ENCODE measurements at places on chromosomes 12 and 14. TPM values are rescaled to one million over a fixed set of nuclear protein-coding genes. Genes with fewer than 3 reads are reported as not detected.

- no peak for DNase-seq
These were observed 100.5 kb downstream of the TSPAN8 start for GRCh38 chr12:71057330-71057729.

DNA sequence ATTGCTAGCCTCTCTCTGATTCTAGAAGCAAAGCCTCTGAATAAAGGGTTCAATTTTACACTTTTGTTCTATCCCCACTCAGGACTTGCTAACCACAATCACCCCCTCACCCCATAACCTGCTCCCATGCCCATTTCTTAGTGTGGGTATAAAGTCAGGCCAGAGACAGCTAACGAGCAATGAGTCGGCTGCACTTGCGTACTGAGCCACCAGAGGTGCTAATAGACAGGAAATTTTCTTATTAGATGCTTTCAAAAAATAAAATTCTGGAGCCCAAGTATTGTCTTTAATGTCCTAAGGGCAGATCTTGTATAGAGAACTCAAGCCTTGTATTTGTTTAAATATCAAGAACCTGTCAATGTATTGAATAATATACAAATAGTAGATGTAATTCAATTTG lies 256.9 kb downstream of the SYT1 start:
- DNase-seq, result no peak

DNA sequence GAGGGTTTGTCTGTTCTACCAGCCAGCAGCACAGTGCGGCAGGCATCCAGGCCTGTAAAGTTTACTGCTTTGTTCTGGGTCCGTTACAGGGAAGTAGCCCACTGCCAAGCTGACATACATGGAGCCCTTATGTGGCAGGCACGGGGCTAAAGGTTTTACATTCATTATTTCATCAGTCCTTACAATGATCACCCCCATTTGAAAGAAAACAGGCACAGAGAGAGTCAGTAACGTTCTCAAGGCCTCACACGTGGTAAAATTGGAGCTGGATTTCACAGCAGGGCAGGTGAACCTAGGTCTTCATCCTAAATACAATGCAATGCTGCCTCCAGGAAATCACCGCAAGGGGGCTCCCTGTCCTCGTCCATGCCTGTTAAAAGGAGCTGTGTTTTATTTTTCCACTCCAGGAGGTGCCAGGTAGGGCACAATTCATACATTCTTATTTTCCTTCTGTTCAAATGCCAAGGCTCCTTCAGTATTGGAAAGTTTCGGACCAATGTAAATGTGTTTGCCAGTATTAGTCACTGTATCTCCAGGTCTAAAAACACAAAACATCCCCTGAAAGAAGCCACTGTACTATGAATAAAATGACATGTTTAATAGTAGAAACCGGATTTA lies 172.2 kb upstream of the GZMB start:
- no peak for DNase-seq

SLCO1A2 gene
- not detected for total RNA-seq

TMEM19 gene
- 19.6 TPM for total RNA-seq

FLRT2 gene
- 22.8 TPM for total RNA-seq

- no peak for DNase-seq
These were observed 78.5 kb downstream of the NOC4L start for GRCh38 chr12:132222808-132223173.

DNA sequence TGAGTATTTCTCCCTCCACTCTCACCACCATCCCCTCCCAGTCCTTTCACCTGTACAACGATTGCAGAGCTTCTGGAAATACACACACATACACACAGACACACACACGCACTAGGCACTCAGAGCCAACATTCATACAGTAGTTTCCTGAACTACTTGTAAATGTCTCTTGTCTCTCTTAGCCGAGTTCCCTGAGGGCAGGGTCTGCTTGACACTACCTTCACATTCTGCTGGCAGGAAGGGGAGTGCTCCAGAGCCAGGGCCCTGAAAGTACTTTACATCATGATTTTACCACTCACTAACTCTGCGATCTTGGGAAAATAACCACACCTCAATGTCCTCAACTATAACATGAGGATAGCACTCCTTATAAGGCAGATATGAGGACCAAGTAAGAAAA lies 82.7 kb downstream of the GAS2L3 start:
- no peak for DNase-seq

GRCh38 chr14:33461036-33461435 lies 489.8 kb downstream of the EGLN3 start:
- DNase-seq, result no peak

DNA sequence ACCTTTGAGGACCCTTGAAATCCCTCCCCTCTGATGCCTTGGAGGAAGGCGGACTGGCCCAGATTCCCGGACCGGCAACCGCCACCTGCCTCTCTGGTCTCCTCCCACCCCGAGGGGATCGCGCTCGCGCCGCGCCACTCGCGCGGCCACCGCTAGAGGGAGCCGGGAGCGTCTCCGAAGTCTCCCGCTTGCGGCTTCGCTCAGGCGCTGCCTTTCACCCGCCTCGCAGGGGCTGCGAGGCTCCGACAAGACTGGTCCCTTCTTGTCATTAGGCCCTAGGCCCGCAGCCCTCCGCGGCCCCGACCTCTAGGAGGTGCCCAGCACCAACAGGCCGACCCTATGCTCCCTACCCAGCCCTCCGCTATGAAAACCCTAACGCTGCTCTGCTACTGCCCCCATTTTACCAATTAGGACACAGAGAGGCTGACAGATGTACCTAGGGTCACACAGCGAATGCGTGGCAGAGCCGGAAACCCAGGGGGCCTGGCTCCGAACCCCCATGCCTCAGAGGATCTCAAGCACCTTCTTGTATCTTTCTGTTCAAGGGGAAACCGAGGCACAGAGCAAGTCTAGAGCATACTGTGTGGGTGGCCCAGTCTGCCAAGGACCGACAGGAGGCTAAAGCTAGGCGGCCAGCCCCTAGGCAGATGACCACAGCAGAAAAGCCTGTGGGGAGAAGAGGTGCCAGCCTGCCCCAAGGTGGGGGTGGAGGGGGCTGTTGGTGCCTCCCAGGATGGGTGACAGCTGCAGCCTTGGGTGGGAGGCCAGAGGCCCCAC lies 21.4 kb upstream of the VSX2 start:
- no peak for DNase-seq

GRCh38 chr12:56775638-56776037 lies 12.5 kb downstream of the HSD17B6 start:
- no peak for DNase-seq

KRT1 gene
- 886 TPM for total RNA-seq

CRIP2 gene
- 126 TPM for total RNA-seq

DNA sequence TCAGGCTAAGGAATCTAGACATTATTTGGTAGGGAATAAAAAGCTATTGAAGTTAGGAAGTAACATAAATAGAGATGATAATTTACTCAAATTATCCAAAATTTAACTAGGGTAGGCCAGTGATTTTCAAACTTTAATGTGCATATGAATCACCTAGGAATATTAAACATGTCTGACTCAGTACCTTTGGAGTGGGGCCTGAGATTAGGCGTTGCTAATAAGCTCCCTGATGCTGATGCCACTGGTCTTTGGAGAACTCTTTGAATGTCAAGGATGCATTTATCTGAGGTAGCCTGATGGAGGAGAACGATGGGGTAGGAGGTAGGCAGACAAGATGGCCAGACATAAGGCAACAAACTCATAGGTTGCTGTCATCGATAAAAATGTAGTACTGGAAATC lies 33.2 kb downstream of the EFCAB11 start:
- no peak for DNase-seq

ACTR10 gene
- 42.2 TPM for total RNA-seq

GNB3 gene
- total RNA-seq, result 5.2 TPM

DNA sequence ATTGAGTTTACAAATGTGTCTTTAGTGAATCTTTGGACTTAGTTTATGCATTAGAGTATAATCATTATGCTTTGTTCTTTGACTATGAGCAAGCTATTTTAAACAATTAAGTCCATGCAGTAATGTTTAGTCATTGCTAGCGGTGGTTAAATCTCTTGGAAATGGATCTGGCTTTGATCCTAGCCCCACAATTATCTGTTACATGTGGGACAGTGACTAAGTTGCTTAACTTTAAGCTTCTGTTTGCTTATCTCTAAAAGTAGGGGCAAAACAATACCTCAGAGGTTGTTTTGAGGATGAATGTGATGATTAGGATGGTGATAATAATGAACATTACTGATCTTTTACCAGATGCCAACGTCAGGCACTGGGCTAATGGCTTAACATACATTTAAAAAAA lies 124.2 kb downstream of the NPAS3 start:
- no peak for DNase-seq

DNA sequence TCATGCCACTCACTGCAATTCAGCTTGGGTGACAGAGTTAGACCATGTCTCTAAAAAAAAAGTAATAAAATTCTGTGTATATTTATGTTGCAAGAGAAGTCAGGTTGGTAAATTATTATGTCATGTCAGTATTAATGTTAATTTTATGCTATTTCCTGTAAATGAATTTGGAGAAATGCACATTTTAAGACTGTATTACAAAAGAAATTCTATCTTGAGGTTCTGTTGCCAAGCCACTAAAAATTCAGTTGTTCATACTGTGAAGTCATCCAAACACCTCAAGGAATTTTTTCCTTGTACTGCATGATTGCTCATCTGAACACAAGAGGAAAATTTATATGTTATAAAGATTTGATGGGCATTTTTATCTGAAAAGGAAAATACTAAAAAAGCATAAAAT lies 23.3 kb upstream of the HMGA2 start:
- no peak for DNase-seq

- DNase-seq, result no peak
These were observed 211.8 kb upstream of the HMGA2 start for GRCh38 chr12:65612440-65612839.

DNA sequence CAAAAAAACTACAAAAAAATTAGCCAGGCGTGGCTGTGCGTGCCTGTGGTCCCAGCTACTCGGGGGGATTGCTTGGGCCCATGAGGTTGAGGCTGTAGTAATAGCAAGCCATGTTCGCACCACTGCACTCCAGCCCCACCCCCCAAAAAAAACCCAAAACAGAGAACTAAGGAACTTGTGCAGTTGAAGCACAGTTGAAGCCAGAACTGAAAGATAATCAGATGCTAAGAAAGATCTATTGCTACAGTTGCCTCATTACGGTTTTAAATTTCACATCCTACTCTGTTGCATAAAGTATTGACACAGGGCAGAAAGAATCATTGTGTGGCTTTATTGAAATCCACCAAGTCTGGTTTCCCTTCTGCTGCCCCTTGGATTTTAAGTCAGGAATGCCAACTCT lies 3.8 kb downstream of the CS start:
- DNase-seq, result no peak

DNA sequence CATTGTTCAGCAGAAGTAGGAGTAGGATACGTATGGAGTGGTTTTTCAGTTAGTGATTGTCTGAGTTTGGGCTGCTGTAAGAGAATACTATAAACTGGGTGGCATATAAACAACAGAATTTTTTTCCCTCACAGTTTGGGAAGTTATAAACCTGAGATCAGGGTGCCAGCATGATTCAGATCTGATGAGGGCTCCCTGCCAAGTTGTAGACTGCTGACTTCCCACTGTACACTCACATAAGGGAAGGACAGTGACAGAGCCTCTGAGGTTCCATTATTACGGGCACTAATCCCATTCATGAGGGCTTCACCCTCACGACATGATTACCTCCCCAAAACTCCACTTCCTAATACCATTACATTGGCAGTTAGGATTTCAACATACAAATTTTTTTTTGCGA lies 50.7 kb downstream of the ACSM4 start:
- DNase-seq, result no peak

GRCh38 chr12:104683831-104684503 lies 227.2 kb downstream of the CHST11 start:
- DNase-seq, result no peak

DNA sequence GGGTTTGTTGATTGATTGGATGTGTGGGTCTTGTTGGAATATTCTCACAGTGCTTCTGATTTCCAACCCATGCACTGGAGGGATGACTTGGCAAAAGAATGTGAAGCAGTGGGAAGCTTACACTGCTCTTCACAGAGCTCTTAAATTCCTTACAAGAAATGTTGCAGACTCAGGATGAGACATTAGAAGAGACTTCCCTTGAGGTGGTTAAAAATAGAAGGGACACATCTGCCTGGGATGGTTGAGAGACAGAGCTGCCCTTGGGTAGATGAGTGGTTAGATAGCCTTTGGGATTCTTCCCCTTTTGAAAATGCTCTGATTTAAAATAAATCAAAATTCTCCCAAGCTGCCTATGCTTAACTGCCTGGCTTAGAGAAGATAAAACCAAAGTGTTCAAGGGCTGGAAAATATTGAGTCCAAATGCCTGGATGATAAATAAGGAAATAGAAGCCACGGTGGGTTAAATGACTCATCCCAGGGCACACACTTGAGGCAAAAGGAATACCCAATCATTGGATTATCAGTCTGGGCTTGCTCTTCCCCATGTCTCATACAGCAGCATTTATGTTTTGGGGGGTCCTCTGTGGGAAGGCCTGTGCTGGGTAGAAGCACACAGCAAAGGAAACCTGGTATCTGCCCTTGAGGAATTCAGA lies 264.3 kb downstream of the AKAP6 start:
- DNase-seq, result no peak

AKAP6 gene
- total RNA-seq, result 3.9 TPM

Data from vagina (tissue), 2 donors.